ENCODE measurements at places on chromosomes 5 and 9.

GRCh38 chr9:16191691-16192402 is 639.0 kb downstream of the CCDC171 start:
- DNase-seq: peak; percentile 65

- no peak for DNase-seq
These were observed 710.2 kb upstream of the ACO1 start for GRCh38 chr9:31674264-31674663.

GRCh38 chr9:69222970-69223369 is 48.9 kb downstream of the TJP2 start:
- DNase-seq: no peak

DNA sequence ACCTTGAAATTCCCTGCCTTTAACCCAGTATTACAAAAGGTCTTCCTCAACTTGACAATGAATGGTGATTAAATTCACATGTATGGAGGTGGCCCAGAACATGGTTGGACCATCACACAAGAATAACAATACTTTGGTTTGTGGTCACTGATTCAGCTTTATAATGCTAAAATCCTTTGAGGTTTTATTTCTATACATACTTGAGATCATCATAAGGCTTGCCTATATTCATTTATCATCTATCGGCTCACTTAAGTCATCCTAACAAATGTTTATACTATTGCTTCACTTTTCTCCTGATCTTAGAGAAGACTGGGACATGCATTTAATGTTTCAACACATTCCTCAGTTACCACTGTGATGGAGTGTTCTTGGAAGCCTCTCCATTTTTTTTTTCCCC is 191.3 kb downstream of the DMAC1 start:
- no peak for DNase-seq

DNA sequence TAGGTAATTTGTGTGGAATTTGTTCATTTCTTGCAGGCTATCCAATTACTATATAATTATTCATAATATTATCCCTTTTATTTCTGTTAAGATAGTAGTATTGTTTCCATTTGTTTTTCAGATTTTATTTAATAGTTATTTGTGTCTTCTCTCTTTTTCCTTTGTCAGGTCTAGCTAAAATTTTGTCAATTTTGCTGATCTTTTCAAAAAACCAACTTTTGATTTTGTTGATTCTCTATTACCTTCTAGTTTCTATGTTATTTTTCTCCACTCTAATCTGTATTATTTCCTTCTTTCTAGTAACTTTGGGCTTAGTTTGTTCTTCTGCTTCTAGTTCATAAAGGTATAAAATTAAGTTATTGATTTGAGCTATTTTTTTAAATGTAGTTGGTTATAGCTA is 76.3 kb downstream of the OSTF1 start:
- DNase-seq: no peak

- DNase-seq: no peak
These were observed 6.6 kb downstream of the PFDN1 start for GRCh38 chr5:140296289-140296688.

DNA sequence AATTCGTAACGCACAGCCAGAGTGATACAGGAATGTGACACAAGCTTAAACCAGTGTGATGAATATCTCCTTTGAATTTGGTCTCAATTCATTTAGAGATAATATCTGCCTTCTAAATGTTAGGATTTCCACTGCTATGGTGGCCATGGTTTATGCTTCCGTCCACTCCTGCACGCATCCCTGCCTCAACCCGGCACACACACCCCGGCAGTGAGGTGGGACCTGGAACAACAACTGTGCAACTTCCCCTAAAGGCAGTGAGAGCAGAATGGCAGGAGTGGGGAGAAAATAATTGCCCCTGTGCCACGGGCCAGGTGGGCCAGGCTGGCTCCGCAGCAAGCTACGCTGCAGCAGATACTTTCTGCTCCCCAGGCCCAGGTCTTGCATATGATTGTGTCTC is 72.6 kb upstream of the CPEB4 start:
- no peak for DNase-seq

GRCh38 chr9:112754578-112754977 is 4.0 kb downstream of the SNX30 start:
- no peak for DNase-seq

DNA sequence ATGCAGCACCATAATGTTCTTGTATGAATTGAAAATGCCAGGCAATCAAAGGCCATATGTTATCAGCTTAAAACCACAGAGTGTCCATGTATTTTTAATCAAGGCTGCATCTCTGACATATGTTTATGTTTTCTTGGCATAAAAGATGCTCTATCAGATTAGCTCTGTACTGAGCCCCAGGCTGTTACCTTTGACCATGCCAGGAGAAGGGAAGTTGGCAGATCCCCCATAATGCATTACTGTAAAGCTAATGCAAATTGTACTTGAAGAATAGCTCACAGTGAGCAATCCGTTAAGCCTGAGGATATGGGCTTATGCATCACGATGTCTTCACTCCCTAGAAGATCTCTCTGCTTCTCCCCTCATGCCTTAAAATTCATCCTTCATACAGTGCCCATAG is 414.4 kb downstream of the BRINP1 start:
- no peak for DNase-seq

DNA sequence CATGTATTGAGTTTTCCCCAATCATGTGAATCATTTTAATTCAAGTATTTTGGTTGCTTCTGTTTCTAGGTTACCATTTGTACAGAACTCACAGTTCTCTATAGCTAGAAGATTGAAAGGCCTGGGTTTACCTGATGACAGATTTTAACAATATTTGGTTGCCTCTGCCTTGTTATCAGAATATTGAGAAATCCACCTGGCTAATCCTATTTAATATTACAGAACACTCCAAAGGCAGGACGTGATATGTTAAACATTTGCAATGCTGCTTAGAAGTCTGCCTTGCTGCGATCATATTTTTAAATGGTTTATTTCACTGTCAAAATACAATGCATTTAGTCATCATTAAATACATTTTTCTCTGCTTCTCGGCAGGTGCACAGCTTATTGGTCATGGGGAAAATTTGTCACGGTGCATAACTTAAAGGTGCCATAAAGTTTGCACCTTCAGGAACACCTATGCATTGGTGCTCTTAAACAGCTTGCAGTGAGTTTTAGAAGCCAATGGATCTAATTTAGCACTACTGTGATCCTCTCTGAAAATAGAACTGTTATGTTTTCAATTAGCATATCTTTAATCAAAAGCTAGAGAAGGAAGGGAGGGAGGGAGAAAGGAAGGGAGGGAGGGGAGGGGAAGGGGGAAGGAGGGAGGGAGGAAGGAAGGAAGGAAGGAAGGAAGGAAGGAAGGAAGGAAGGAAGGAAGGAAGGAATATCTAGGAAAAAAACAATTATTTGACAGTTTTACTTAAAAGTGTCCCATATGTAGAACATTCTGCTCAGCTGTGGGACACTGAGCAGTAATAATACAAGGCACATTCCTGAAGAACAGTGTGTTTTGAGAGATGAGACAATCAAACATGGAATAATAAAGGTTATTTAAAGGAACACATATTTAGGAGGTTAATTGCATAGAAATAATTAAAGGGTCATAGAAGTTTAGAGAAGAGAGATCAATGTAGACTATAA is 15.5 kb upstream of the DAPK1 start:
- DNase-seq: no peak

Data from left kidney (tissue), 8 donors.